Kidney glomerular epithelial cell (primary cell): ENCODE measurements at places on chromosomes 4 and X.

GRCh38 chrX:121258545-121258944 lies 211.1 kb downstream of the GLUD2 start:
- DNase-seq, result no peak

DNA sequence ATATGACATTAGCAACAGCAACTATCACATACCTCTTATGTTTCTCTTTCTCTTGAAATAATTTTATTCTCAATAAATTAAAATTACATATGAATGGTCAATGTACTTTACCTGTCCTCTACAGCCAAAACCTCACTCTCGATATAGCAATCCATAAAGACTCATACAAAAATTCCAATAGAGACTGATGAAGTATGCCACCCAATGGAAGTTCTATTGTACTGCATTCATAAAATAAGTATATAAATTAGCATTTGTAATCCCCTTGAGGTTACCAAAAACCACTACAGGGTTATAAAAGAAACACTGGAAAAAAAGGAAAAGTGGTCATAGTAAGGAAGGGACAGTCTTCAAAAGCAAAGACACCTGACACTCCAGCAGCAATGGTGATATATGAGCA lies 32.8 kb downstream of the CLDN2 start:
- peak; percentile 30 for DNase-seq

- no peak for DNase-seq
Observed at GRCh38 chrX:150664290-150664689, 28.9 kb upstream of the MTMR1 start.

- DNase-seq, result no peak
Observed at GRCh38 chrX:11187001-11187400, 75.9 kb downstream of the HCCS start.

GRCh38 chr4:54076673-54077072 lies 12.3 kb upstream of the CHIC2 start:
- peak; percentile 52 for DNase-seq

DNA sequence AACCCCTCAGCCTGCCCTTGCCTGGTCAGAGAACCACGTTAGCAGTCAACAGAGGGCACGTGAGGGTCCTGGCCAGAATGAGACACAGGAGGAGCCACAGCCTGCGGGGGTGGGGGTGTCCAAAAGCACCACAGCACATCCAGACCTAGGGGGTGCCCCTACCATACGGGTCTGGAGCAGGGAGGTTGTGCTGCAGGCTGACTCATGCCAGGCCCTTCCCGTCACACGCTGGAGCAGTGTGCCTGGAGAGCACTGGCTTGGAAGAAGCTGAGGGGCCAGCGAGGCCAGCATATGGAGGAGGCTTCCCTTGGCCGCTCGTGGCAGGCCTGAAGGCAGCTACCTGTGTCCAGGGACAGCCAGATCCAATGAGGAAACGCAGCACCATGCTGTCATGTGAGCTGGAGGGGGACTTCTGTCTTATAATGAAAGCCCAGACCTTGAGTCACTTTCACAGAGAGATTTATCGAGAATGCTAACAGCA lies 1.5 kb upstream of the IRAK1 start:
- DNase-seq, result no peak

GRCh38 chrX:25295466-25295865 lies 279.7 kb upstream of the ARX start:
- no peak for DNase-seq

DNA sequence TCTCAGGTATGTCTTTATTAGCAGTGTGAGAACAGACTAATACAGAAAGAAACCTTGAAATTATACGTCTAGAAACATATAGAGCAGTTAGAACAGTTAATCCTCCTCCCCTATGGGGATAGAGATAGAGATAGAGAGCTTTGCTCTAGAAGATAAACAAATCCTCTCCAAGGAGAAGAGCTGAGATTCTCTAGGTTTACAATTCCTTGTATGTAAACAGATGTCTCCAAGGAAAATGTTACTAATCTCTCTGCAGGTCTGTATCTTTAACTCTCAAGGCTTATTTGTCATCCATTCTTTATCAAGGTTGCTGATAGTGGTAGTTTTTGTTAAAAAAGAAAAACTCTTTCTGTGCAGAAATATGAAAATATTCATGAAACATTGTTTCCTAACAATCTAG lies 282.1 kb upstream of the GIMD1 start:
- DNase-seq, result no peak

GRCh38 chrX:64843224-64843623 lies 133.0 kb downstream of the ZC4H2 start:
- no peak for DNase-seq

DNA sequence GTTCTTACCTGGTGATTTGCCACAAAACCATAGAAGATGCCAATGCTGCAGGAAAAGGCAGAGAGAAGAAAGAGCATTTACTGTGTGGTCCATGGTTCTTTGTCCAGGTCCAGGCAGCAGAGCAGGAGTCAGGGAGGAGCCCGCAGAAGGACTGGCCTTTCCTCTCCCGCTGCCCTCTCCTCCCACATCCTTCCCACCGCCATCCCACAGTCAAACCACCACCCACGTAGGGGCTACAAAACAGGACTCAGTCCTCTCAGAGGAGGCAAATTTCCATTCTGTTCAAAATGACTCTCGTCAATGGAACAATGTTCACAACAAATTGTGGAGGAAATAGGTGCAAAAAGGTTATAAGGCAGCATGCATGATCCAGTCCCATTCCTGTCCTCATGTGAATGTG lies 58.6 kb downstream of the PROM1 start:
- no peak for DNase-seq

GRCh38 chrX:128436397-128437103 lies 384.3 kb upstream of the ACTRT1 start:
- no peak for DNase-seq

- DNase-seq, result no peak
Observed at GRCh38 chr4:13762130-13762529, 134.6 kb upstream of the BOD1L1 start.

DNA sequence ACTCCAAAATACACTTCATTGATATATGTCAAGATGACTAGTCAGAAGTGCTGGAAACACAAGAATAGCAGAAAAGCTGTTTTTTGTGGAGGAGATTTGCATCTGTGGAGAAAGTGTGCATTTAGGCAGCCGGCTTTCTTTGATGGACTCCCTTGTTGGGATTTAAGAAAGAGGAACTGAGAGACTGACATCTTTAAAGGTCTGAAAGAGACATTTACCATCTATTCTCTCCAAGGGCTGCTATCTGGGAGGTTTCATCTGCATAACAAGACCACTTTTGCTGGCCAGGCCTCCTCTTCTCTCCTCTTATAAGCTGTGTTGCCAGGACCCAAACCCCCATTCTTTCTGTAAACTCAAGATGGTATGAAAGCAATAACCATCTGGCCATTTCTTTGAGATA lies 1065.0 kb downstream of the NLGN4X start:
- no peak for DNase-seq

GRCh38 chrX:72604705-72605104 lies 32.1 kb upstream of the HDAC8 start:
- DNase-seq, result no peak
